Fibroblast of villous mesenchyme (primary cell): ENCODE measurements at places on chromosomes 4 and X. TPM values are rescaled to one million over a fixed set of nuclear protein-coding genes. Genes with fewer than 3 reads are reported as not detected.

The TLR10 gene
- not detected in 2 replicates for total RNA-seq

The ADGRG4 gene
- total RNA-seq, result not detected in 2 replicates

The TNIP3 gene
- 0.32 and 0.43 TPM in 2 replicates for total RNA-seq

The ZXDA gene
- total RNA-seq, result 5.5 and 6.9 TPM in 2 replicates

The TCEAL7 gene
- total RNA-seq, result 37.0 and 44.5 TPM in 2 replicates

The CORIN gene
- total RNA-seq, result 3.2 and 5.6 TPM in 2 replicates
